HT-29 (cell line): ENCODE measurements at places on chromosomes 6 and 20.

- no peak for DNase-seq
These were observed 144.2 kb downstream of the GMDS start for GRCh38 chr6:2101213-2101612.

DNA sequence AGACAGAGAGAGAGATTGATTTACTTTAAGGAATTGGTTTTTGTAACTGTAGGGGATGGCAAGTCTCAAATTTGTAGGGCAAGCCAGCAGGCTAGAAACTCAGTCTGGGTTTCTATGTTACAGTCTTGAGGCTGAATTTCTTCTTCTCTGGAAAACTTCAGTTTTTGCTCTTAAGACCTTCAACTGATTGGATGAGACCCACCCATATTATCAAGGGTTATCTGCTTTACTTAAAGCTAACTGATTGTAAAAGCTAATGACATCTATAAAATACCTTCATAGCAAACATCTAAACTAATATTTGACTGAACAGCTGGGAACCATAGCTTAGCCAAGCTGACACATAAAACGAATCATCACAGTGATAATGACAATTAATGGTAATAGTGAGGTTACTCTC is 22.4 kb downstream of the SLC35F1 start:
- DNase-seq, result no peak

DNA sequence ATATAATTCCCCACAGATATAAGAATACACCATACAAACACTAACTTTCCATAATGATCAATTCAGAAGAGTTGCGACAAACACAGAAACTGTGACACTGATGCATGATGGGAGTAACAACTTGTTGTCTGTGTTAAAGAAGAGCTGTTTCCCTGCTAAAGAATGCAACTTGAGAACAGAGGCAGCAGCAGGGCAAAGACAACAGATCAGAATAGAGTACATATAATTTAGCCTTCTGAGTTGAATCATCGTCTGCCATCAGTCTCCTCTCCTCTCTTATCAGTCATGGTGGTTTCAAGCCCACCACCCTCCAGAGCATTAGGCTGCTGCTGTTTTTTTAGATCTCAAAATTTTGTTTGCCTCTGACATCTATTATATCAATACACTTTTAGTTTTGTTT is 280.4 kb downstream of the UBE3D start:
- no peak for DNase-seq

- no peak for DNase-seq
These were observed 27.7 kb downstream of the KCNS1 start for GRCh38 chr20:45073221-45073620.
